Stimulated activated CD4-positive, alpha-beta T cell treated with anti-CD3 and anti-CD28 coated beads, Interleukin-15, amount 100 ng/mL, for 1 hour (primary cell): ENCODE measurements at places on chromosomes 5 and 9.

DNA sequence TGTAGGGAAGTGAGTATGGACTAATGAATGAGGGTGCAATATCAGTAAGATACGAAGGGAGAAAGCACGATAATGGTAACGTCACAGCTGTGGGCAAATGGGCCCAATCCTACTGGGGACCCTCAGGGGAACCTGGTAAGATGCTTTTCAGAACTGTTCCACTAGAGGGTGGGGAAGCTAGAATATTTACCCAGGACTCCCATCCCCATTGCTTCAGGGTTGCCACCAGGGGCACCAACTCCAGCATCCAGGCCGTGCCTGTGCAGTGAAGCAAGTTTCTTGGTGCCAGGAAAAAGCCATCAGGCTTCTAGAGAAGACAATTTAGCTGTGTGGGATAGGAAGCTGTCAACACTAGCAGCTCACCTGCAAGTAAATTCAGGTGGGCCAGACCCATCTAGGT lies 409.3 kb downstream of the AGTPBP1 start:
- DNase-seq, result no peak

DNA sequence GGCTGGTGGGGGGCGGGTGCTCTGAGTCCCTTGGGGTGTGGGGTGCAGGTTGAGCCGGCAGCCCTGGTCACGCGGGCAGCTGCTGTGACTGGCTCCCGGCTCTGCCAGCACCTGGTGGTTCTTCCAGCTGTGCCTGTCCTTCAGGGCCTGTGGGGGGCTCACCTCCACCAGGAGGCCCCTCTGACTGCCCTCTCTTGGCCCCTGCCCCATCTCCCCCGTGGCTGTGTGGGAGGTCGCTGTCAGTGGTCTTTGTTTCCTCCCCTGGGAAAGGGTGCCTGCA lies 3.3 kb downstream of the RXRA start:
- no peak for DNase-seq

DNA sequence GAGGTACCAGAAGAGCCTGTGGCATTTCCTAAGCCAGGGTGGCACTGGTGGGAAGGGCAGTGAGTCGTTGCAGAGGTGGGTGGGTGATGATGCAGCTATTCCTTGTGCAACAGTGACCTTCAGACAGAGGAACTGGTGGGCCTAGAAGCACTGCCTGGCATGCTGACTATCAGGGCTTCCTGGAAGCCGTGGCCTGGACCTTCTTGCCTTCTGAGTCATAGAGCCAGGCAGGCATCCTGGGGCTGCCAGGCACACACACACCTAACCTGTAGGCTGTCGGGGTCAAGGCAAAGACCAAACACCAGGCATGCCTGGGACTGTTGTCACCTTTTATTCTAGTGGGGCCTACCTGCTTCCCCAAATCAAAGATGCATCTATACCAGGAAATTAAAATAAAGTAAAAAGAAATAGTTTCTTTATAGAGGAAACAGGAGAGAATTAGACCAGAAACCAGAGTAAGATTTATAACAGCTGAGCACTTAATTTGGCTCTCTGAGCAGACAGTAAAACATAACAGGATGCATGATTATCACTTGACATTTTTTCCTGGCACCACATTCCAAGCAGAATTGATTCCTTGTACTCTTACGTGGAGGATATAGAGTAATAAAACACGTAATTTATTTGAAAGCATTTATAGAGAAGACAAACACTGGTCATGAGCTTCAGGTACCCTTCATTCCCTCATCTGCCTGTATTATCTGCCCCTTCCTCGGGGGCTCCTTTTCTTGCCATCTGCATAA lies 25.1 kb downstream of the NANS start:
- DNase-seq, result no peak

DNA sequence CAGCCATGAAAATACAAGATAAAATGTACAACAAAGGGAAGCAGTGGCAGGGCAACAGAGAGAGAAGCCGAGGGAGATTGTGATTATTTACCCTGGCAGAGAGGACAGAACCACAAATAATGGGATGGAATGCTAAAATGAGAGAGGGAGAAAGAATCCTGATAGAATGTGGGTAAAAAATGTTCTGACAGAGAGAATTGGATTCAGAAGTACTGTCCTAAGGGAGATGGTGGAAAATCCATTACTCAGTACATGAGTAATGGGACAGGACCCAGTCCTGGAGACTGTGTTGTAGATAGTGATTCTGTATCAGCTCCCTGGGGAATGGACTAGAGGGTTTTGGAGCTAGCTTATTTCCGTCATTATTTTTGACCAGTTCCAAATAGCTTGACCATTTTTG lies 831.5 kb downstream of the MAT2B start:
- DNase-seq, result no peak

DNA sequence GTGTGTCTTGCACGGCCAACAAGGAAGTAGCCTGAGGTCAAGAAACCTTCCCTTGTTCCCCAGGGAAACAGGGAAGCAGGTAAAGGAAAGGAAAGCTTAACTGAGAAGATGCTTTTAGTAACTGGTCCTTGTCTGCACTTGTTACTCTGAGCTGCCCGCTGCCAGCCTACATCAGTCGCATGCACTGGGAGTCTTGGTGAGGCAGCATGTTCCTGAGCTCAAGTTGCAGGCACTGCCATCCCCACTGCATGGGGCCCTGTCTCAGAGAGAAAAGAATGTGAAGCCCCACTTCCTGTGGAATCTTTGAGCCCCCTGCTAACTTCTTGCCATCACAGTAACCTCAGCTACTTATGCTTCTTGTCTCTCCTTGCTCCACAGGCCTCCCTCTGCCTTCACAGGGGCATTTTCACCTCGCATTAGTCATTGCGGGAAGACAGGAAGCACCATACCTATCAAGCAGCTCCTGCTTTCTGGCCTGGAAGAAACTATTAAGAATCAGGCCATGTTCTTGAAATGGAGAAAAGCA lies 344.1 kb upstream of the ADAMTSL1 start:
- DNase-seq, result no peak

GRCh38 chr9:86521977-86522376 lies 167.8 kb upstream of the TUT7 start:
- DNase-seq, result no peak

DNA sequence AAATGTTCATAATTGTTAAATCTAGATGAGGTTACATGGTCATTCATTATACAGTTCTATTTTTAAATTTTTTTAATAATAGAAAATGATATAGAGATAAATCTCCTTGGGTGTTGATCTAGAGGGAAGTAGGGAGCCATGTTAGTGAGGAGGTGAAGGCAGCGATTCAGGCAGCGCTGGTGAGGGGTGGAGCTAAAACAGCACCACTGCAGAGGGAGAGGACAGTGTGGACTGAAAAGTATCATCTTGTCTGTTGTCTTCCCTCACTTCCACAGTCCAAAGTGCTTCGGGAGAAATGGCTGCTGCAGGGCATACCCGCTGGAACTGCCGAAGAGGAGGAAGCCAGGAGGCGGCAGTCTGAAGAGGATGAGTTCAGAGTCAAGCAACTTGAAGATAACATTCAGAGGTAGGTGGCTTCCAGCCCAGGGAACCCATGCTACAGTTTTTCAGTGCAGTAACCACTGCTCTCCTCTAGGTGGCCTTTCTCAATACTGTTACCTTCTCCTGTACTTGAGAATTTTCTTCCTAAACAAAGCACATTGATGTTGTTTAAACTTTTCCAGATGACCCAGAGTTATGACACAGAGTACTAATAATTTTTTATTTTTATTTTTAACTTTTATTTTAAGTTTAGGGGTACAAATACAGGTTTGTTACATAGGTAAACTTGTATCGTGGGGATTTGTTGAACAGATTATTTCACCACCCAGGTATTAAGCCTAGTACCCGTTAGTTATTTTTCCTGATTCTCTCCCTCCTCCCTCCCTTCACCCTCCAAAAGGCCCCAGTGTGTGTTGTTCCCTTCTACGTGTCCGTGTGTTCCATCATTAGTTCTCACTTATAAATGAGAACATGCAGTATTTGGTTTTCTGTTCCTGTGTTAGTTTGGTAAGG lies 100.5 kb downstream of the PALM2AKAP2 start:
- no peak for DNase-seq

DNA sequence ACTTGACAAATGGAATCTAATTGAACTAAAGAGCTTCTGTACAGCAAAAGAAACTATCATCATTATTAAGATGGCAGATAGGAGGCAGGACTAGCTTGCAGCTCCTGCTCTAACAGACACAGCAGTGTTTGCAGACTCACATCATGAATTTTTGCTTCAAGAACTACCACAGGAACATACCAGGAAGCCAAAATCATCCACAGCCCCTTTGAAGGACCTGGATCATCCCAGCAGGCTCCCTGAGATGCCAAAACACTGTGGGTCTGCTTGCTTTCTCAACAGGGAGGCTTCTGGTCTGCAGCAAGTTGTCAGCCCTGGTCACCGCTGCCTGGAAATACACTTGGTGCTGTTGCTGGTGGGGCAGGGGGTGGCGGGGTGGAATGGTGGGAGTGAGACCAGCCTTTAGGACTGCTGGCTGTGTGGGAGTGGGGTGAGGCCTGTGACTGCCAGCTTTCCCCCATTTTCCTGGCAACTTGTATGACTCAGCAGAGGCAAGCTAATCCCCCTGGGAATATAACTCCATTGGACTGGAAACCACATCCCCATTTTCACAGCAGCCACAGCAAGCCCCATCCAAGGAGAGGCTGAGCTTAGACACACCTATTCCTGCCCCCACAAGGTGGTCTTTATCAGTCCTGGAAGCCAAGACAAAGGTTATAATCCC lies 533.8 kb upstream of the CYLC2 start:
- no peak for DNase-seq

DNA sequence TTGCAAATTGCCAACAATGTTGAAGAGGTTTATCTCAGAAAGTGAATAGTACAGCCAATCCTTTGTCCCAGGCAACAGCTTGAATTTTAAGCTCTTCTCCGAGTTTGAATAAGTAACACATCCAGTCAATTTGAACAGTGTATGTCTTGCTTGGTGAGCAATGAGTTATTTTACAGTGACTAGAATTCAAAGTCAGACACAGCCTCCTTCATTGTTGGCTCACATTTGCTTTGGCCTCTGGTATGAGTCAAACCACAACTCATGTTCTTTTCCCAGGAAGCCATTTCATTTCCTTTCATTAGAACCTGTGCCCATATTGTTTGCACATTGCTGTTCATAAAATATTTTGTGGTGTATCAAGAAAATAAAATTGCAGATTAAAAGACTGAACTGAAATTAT lies 622.0 kb upstream of the DAB2 start:
- no peak for DNase-seq

GRCh38 chr5:20656262-20656661 lies 668.3 kb upstream of the CDH18 start:
- DNase-seq, result no peak

GRCh38 chr5:171617817-171618591 lies 167.6 kb upstream of the SMIM23 start:
- DNase-seq, result no peak

- no peak for DNase-seq
These were observed 94.6 kb upstream of the DNAH5 start for GRCh38 chr5:14039063-14039462.

GRCh38 chr5:172592881-172593280 lies 48.2 kb upstream of the NEURL1B start:
- no peak for DNase-seq

- no peak for DNase-seq
These were observed 90.0 kb upstream of the POU5F2 start for GRCh38 chr5:93831449-93831848.

GRCh38 chr5:72151169-72151568 lies 43.9 kb downstream of the MAP1B start:
- DNase-seq, result no peak

- no peak for DNase-seq
These were observed 2.6 kb upstream of the SPDL1 start for GRCh38 chr5:169580964-169581363.

DNA sequence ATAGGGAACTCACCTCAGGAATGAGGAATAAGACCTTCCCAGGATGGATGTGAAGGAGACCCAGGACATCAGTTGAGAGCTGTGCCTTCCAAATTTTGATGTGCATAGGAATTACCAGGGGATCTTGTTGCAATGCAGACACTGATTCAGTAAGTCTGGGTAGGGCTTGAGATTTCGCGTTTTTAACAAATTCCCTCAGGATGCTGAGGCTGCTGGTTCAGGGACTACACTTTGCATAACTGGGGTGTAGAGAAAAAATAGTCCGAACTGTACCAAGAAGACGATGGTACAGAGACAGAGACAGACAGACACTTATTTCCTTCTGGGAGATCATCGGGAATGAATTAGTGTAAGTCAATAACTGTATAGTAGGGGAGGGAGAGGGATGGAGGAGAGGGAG lies 82.3 kb upstream of the FREM1 start:
- DNase-seq, result no peak

DNA sequence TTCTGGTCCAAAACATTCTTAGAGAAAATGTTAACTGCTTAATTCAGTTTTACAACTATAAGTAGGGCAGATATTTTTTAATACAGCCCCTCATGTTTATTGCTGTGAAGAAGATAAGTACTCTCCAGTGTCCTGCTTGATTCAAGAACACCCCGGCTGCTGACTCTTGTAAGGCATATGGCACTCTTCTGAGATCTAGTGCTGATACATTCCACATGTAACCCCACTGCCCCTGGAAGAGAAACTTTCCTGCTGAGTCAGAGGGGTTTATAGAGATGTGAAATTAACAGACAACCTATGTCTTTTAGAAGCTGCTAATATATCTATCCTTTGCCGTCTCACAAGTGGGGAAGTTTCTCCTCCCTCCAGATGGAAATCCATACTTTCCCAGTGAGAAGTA lies 1.0 kb upstream of the MINAR2 start:
- DNase-seq, result no peak

DNA sequence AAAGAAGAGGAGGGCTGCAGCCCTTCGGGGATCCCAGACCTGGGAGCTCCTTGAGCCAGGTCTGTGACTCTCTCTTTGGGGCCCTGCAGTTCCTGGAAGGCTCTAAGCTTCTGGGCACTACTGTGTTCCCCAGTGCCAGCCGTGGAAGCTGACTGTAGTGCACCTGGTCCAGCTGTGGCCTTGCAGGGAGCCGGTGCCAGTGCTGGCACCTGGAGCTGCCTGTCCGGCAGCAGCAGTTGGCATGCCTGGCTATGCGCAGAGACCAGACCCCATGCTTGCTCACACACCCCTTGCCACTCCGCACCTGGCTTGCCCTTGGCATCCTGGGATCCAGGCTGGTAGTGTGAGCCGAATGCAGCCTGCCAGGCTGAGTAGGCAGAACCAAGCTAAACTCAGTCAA lies 91.0 kb upstream of the PUM3 start:
- no peak for DNase-seq

- no peak for DNase-seq
These were observed 64.4 kb downstream of the PLCXD3 start for GRCh38 chr5:41445937-41446563.

DNA sequence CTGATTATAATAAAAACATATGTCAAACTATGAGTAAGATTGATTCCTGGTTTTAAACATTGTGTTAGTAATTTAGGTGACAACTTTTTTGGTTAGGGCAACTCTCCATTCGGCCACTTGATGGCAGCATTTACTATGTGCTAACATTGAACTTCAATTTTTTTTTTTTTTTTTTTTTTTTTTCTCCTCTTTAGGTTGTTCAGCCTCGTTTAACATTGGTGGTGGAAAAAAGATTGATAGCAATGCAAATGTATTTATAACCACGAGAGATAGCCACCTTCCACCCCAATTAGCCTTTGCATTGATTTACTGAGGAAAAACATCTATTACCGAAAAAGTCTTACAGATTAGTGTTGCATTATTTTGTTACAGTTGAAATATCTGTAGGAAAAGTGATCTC lies 159.1 kb downstream of the CSNK1G3 start:
- DNase-seq, result peak; percentile 3

- DNase-seq, result no peak
These were observed 87.9 kb downstream of the ATPSCKMT start for GRCh38 chr5:10161778-10162177.
